ENCODE measurements at places on chromosomes 1 and 21.
A peak's percentile ranks its signal among the peaks of the same experiment; 100 is the strongest.

- DNase-seq: no peak
Measured at GRCh38 chr1:53061123-53061858, 722 bp upstream of the PODN start.

DNA sequence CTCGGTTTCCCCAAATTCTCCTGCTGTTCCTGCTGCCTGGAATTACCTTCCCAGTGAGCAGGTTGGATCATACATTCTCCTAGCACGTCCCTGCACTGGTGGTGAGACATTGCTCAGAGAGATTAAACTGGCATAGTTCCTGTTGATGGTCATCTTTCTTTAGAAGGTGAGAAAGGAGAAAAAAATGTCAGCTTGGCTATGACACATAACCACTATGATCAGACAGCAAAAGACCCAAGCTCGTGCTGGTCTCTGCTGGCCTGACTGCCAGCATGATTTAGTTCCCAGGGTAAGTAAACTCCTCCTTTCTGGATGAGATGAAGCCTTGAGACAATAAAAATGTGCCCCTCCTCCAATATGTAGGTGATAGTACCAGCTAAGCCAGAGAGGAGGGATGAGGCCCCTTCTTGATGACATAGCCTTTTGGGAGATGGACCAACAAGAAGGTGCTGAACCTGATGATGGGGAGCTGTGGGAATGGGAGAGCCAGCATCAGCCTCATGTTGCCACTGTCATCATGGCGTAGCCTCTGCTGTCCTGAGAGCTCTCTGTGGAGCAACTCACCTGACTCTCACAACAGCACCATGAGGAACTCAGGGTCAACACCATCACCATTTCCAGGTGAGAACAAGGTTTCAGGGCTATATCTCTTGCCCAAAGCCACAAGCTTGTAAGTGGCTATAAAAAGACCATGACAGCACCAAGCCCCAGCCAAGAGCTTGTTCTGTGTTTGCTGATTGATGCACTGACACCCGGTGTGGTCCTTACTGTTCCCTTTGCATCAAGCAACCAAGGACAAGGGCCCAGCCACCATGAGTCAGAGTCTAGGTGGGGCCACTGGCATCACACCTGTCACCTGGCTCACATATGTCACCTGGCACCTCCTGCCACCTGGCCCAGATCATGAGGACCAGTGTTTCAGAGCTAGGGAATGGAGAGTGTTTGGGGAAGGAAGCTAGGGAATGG, 200.0 kb downstream of the MATN1 start:
- no peak for DNase-seq

DNA sequence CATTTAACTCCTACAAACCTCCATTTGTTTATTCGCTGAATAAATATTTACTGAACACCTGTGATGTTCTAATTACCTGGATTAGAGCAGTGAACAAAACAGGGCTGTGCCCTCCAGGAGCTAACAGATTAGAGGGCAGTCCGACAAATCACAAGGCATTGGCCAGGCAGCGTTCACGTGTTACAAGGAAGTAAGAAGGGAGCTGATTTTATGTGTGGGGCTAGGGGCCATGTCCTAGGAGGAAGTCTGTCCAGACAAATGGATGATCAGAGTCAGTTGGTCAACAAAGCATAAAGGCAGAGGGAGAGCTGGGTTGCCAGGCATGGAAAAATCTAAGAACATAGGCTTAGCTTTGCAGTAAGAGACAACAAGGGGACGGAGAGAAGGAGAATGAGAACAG, 57.3 kb upstream of the BACE2 start:
- DNase-seq: no peak

DNA sequence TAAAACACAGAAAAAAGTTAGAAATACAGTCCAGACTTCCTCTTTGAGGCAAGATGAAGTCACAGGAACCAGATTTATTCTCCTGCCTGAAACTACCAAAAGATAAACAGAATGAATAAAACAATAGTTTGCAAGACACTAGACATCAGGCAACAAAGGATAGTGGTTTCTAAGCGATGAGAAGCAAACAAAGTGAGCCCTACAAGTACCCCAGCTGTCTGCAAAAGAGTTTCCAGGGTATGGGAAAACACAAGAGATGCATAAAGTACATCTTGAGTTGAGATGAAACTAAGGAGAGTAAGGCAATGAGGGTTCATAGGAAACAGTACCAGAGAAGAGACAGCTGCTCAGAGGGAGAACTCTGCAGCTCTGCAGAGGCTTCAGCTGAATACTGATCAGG, 83.3 kb upstream of the COL24A1 start:
- DNase-seq: peak; percentile 44

GRCh38 chr1:235938709-235939479, 72.2 kb upstream of the LYST start:
- DNase-seq: no peak

GRCh38 chr1:244615301-244615700, 37.6 kb upstream of the DESI2 start:
- no peak for DNase-seq

GRCh38 chr1:38027201-38028104, 14.9 kb downstream of the UTP11 start:
- DNase-seq: peak; percentile 83

Data from NCI-H345 (cell line).